ENCODE measurements at places on chromosomes 4 and X.

- DNase-seq, result no peak
Measured at GRCh38 chr4:64266263-64266662, 143.0 kb downstream of the TECRL start.

DNA sequence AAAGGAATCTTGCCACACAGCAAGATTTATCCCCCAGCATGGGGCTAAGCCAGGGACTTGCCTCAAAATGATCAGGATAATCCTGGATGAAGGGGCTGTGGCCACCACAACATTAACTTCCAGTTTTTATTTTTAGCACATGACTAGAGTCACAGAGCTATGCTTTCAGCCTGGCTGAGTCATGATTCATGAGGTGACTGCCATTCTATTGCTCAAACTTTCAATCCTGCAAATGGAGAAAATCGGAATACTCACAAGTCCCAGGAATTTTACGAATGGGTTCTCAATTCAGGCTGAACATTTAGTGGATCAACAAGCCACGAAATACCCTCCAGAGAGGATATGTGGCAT, 70.7 kb upstream of the HPGD start:
- no peak for DNase-seq

DNA sequence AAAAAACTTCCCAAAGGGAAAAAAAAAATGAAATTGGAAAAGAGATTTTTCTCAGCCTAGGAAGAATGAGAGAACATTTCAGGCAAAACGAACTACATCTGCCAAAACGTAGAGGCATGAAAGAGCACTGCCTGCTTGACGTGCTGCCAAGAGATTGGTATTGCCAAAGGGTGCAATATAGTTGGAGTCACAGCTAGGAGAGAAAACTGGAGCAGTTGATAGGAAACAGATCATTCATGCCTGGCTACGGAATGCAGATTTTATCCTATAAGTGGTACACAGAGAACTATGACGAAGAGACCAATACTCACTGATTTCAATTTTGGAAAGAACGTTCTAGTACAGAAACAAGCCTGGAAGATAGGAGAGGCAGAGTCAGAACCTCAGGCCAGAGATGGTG, 68.4 kb upstream of the IQCM start:
- no peak for DNase-seq

GRCh38 chr4:84722720-84723119, 139.8 kb downstream of the CDS1 start:
- DNase-seq, result no peak

DNA sequence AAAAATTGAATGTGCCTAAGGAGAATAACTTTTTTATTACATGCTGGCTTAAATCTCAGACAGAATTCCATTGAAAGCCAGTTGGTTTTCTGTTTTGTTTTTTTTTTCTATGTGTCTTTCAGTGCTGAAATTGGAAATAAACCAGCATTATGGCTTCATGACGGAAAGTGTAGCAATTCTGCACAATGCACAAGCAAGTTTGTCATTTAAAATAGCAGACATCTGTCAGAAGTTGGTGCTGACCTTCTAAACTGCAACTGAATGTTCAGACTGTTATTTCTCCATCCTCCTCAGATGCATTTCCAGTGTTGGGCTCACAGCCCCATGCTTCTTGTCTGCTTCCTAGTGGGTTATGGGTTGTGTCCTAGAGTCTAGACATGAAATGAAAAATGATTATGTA, 107.2 kb upstream of the LIMCH1 start:
- DNase-seq, result no peak

GRCh38 chr4:185053746-185054145, 35.5 kb downstream of the HELT start:
- DNase-seq, result no peak

DNA sequence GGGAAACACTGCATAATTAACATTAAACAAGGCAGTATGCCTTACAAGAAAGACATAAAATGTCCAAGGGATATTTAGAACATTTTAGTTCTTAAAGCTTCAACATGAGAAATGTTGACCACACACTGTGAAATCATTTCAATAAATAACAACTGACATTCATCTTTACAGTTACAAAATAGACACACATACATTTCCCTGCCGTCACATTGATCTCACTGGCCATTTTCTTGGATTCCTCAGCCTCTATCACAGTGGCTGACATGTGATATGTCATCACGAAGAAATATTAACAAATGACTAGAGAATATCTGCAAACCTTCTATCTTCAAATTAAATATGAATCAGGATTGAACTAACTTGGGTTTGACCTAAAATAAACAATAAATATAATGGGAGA, 1.9 kb downstream of the CXCL2 start:
- DNase-seq, result no peak

- DNase-seq, result no peak
Measured at GRCh38 chr4:178599521-178599920, 1157.3 kb upstream of the AGA start.

GRCh38 chrX:101395789-101396188, 5.0 kb downstream of the RPL36A start:
- DNase-seq, result no peak

DNA sequence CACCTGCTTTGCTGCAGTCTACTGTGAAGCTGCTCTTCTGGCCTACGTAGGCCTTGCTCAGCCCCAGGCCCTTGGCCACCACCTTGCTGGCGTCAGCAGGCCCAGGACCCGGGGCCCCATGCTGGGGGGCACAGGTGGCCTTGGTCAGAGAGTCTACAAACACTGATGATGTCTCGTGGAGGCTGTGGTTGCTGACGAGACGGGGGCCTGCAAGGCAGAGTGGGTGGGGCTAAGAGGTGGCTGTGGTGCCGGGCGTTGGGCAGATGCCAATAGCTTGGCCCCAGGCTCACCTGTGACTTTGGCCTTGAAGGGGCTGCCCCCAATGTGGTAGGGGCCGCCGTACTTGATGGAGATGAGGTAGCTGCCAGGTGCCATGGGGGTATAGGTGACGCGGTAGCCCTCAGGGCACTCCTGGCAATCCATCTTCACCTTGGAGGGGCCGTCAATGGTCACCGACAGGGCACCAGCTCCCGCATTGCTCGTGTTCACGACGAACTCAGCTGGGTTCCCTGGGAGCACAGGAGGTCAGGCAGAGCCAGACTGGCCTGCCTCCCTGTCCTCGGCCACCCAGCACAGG, 25.0 kb downstream of the FLNA start:
- no peak for DNase-seq

DNA sequence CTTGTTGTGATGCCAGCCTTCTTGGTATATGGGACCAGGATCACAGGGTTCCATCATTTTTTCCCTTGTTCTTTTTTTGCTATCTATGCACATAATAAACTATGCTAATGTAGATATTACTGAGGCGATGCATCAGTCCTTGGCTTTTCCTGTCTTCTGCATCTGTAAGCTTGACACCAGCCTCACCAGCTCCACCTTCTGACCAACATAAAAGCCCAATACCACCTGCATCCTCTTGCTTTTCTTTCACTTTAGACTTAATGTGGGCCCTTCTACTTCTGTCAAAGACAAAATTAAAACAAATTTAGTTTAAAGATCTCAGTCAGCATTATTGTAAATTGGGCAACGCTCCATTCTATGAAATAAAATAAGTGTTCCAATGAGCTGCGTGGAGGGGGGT, 1718.8 kb upstream of the PCDH10 start:
- DNase-seq, result no peak

DNA sequence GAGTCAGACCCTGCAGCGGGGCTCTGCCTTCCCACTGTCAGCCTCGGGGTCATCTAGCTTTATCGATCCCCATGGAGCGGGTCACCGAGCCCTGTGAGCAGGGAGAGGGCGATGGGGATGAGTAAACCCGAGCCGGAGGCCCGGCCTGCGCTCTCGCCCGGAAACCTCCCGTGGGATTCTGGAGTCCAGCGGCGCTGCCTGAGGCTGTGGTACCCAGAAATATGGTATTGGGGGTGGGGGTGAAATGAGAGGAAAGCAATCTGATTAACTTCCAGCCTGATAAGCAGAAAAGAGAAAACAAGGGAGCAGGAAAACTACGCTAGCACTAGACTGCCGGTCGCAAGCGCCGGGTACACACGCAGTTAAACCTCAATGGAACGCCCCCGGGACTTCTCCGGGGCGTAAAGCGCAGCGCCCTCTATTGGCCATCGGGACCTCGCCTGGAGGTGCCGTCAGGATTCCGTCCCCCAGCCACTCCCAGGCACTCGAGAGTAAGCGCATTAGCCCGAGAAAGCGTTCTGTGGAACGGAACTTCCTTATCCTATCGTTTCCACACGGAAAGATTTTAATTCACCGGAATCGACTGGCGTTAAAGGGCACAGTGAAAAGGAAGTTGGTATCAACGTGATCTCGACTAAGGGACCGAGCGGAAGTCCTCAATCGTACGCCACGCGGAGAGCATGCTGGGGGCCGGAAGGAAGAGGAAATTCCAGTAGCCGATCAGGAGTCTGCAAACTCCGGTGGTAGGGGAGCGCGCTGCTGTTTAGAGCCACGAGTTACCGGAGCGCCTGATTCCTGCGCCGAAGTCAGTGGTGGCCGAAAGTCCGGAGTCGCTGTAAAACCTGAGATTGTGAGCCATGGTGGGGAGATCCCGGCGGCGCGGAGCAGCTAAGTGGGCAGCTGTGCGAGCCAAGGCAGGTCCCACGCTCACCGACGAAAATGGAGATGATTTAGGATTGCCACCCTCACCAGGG, at the start of gene UTP3:
TSS of gene UTP3 (plus strand) at position 712 of the 974 bp plus-strand sequence. CDS start at position 858, 146 bp downstream.
- peak; percentile 90 for DNase-seq

DNA sequence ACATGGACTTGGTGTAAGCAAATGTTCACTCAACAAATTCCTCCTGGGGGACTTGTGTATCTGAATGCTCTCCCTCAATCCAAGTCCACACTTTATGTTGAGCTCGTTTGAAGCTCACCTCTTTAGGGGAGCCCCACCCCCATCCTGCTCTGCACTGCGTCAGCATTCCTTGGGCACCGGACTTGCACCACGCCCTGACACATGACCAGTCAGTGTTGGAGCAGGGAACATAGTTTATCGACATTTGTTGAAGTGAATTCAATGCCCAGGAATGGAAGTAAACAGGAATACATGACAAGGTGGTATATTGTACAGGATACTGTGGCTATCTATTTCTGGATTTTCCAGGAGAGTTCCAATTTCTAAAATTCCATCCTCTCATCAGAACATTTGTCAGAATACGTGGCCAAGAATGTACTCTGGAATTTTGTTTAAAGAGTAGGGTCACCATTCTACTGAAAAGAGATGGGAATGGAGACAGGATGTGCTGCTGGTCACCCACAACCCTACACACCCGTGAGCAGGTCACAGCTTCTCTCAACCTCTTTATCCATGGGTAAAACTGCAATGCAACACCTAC, 60.0 kb upstream of the LNX1 start:
- no peak for DNase-seq

- DNase-seq, result peak; percentile 43
Measured at GRCh38 chr4:3044870-3045819, 29.2 kb downstream of the HTT-AS start.

DNA sequence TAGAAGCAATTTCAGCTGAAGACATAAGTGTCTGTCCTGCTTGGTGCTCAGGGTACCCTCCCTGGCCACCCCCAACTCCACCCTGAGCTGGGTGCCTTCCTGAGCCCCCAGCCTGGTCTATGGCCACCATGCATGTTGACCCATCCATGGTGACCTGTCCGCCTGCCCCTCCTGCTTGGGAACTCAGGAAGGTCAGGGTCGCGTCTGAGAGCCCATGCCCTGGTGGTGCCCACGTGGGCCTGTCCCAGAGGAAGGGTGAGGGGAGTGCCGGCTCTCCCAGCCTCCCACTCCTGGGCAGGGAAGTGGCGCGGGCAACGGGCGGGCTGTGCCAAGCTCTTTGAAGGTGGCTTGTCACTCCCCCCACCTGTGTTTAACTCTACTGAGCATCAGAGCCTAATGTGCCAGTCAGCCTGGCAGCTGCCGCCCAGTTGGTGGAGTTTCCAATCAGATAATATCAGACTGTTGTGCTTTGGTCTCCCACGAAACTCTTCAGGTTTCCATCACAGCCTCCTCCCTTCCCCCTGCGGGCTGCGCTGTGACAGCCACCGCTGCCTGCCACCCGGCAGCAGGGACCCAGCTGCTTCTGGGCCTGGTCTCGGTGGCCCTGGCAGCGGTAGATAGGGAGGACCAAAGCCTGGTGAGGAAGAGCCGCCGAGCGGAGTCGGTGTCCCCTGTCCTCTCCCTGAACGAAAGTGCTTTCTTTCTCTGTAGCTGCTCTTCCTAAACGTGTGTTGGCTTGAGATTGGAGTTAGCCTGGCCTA, 4.8 kb downstream of the SH3BP2 start:
- no peak for DNase-seq

DNA sequence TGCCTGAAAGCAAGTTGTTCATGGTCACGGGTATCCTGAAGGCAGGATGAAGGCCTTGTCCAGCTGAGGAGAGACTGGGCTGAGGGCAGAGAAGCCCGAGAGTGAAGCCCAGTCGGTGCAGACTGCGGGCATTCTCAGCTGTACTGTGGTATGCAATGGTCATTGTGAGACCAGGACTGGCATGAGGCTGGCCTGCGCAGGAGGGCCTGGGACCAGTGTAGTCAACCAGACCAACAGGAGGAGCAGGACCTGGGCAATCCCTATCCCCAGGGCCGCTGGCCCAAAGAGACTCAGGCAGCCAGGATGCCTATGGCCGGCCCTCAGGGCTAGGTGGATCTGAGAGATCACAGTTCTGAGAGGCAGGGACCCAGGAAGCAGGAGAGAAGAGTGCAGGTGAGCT, 81.6 kb downstream of the NYX start:
- DNase-seq, result no peak

DNA sequence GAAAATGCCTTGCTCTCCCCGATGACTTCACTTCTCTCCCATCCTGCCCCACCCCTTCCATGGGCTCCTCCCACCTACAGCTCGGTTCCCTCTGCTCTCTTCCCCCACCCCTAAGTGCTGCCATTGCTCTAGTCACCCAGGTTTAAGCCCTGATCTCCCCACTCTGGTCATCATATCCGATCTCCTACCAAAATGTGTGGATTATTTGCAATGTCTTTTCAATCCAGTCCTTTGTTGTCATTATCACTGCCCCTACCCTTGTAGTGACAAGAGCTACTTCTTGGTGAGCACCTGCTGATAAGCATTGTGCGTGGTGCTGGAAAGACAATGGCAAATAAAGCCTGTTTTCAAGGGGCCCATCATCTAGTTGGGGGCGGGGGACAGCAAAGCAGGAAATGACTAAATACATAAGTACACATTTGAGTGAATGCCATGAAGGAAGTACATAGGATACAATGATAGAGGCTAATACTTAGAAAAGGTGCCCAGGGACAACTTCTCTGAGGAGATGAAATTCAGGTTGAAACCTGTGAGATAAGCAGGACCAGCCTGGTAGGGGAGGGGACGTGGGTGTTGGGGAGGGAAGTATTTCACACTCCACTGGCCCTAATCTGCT, 63.8 kb downstream of the DLG3 start:
- DNase-seq, result no peak

DNA sequence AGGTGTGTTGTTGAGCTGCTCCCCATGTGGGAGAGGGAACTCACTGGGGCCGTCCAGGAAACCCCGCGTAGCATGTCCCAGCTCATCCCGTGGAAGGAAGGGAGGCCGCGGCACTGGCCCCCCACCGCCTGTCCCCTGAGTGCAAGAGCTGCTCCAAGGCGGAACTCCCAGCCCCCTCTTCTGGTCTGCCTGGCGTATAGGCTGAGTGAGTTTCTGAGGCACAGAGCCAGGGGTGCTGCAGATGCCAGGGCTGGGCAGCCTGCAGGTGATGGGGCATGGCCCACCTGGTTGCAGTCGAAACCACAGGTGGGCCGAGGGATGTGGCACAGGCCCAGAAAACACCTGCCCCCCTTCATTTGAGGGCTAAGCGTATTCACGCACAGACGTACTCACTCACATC, 49.6 kb downstream of the ABLIM2 start:
- no peak for DNase-seq

GRCh38 chr4:72977936-72978485, 91.5 kb downstream of the COX18 start:
- no peak for DNase-seq

Measured in stimulated activated CD8-positive, alpha-beta memory T cell treated with anti-CD3 and anti-CD28 coated beads, Interleukin-7, amount 100 ng/mL, for 1 hour (primary cell).